ENCODE measurements at places on chromosomes 2 and 18.

- no peak for DNase-seq
These were observed 256.3 kb upstream of the MYT1L start for GRCh38 chr2:2587354-2587753.

- no peak for DNase-seq
These were observed 71.3 kb downstream of the PPP1R1C start for GRCh38 chr2:182057002-182057401.

DNA sequence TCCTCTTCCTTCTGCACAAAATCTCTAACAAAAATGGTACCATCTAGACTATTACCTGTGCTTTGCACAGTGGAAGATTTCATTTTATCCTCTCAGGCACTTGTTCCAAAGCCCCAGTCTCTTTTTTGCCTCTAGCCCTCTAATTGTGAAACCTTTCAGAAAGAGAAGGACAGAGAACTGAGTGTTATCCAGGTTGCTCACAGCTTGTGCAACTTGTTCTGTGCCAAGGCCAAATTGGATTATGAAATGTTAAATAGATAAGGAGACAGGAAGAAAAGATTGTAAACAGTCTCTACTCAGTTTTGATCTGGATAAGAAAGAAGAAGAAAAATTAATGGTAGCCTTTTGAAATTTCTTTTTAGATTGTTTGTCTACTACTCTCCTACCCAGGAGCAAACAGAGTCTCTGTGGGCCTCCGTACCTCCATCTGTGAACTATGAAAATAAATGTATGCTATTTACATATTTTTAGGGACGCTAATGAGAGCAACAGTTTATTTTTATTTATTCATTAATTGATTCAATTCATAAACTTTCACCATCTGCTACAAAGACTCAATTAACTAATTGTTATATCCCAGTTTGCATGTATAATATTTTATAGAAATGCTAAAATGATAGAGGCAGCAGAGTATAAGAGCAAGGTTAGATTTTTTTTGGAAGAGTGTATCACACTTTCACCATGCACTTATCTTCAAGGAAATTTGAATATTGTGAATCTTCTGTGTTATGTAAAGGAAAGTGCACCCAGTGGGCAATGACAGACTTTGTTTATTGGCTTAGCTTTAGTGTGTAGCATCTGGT, 339.0 kb upstream of the ETAA1 start:
- no peak for DNase-seq

GRCh38 chr18:70160073-70160678, 45.3 kb downstream of the RTTN start:
- DNase-seq = no peak

GRCh38 chr2:78940998-78941397, 84.5 kb upstream of the REG3G start:
- DNase-seq = no peak

DNA sequence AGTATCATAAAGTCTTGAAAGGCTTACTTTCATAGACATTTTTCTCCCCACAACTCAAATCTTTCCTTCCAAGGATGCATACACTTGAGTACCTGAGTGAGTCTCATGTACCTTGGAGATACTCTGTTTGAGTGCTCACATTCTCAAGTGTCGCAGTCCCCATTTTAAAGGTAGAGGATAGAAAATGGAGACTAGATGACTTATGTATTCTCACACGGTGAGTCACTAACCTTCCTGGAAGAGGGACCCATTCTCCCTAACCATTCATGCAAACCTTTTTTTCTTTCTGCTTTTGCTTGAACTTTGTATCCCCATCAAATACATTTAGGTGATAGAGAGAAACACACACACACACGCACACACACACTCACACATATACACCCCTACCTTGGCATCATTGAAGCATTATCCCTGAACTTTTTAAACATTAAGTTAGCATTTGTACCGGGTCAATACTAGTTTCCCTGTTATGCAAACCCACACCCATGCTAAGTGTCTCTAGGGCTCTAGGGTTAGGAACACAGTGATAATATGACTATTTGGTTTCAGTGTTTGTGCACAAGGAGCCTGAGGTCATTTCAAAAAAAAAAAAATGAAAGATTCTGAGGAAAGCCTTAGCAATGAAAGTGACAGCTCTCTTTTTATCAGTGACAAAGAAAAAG, 236.2 kb downstream of the IKZF2 start:
- DNase-seq = no peak

DNA sequence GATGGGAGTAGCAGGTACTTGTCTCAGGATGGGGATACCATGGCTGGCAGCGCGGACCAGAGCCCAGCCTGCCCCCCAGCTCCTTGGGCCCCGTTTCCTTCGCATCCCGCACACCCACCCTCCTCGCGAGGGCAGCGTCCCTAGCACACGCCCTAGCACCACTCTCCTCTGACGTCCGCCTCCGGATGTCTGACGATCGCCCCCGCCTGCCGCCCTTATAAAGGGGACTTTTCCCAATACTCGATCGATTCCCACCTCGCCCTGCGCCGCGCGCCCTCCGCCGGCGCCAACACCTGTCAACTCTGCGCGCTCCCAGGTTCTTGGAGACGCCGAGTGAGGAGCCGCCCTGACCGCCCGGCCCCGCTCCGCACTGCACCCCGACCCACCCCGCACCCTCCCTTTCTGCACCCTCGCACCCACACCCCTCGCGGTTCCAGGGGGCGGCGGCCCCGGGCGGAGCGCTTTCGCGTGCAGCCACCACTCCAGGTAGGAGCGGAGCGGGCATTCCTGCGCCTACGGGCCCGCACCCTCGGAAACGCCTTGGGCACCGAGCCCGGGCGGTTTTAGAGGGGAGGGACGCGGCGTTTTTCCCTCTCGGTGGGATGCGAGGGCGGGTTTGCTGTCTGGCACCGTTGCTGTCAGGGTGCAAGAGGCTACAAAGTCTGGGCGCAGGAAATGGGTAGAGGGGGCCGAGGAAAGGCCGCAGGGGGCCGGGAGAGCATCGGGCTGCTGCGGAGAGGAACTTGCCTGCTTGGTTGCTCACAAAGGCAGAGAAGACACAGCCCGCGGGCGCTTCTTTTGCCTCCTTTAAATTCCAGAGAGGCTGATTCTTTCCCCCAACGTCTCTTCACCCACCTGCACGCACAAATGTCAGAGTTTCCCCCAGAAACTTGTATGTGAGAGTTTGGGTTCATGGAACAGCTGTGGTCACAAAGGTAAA, at the start of gene SLC5A7:
TSS of gene SLC5A7 (plus strand) at position 247 of the 940 bp plus-strand sequence. CDS start 1,632 bp downstream, outside the sequence.
- no peak for DNase-seq

GRCh38 chr2:136448986-136449780, 316.2 kb upstream of the THSD7B start:
- DNase-seq = no peak

DNA sequence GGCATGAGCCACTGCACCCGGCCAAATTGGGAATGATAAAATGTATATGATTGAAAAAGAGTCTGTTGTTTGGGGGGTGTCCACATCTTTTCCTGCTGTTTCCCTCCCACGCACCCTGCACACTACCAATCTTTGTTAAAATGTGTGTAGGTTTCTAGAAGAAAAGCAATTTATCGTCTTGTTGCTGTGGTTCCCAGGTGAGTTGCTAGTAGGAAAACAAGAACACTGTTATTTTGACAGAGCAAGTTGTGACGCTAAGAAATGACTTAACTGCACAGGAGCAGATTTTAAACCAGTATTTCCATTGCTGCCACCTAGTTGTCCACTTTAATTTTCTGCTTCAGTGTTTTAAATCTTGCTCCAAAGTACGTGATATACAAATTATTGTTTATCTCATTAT, 21.0 kb upstream of the USP14 start:
- DNase-seq = no peak

DNA sequence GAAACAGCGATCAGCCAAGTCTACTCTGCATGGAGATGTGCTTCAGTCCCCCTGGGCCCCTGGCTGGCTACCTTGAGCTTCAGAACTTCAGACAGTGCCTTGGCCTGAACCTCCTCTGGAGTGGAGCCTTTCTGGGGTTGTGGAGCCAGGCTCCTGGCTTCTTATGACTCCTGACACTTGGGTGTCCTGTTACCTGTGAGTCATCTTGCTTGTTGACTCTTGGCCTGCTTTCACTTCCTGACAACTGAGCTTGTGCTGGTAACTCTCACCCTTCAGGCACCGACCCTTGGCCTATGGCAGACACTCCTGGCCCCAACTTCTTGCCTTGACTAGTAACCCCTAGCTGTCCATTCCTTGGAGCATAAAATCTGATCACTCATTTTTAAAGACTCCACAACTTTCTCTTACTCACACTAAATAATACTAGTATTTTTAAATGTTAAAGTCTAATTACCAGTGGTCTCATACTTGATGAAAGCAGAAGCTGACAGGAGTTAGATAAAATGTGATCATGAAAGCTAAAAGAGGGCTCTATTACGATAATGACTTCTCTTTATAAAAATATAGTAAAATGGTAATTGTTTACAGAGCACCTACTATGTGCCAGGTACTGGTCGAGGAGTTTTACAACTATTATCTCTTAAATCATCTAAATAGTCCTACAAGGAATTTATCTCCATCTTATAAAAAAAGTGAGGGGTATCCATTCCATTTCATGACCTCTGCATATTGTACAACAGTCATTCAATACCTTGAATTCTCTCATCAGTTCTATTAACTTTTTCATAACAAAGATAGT, 46.3 kb upstream of the VIT start:
- no peak for DNase-seq

GRCh38 chr18:43705850-43706249, 428.6 kb upstream of the SYT4 start:
- no peak for DNase-seq

DNA sequence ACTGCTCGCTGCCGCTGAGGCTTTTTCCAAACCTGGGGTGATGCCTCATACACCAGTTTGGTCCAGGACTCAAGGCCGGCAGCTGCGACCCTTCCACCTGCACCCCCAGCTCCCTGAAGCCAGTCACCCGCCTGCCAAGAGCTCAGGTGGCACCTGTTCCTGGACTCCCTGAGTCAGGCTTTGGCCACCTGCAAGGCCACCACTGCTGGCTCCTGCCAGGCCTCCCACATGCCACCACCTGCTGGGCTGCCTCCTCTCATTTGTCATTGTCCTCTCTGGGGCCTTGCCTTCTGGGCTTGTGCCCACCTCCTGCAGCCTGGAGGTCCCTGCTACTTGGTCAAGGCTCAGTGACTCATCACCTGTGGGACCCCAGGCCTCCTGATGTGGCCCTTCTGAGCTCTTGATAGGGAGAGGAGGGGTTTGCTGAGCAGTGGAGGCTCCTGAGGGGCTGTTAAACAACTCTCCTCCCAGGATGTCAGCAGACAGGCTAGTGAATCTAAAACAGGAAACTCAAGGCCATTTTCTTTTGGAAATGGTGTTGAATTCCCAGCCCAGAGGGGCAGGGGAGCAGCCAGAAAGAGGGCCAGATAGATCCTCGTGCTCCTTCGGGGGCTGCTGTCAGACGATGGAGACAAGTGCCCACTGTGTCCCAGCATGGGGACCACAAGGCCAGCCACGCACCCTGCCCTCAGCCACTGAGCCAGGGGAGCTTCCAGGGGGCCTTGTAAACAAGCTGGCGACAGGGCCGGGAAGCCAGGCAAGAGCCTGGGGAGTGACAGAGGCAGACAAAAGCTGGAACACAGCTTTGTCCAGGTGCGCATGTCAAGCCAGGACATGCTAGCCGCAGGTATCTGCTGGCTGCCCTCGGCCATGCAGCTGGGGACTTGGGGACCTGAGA, 416.8 kb downstream of the LRATD1 start:
- no peak for DNase-seq

GRCh38 chr2:139165041-139165440, 384.9 kb upstream of the NXPH2 start:
- no peak for DNase-seq

GRCh38 chr2:1283020-1283801, 130.1 kb upstream of the TPO start:
- DNase-seq = no peak

DNA sequence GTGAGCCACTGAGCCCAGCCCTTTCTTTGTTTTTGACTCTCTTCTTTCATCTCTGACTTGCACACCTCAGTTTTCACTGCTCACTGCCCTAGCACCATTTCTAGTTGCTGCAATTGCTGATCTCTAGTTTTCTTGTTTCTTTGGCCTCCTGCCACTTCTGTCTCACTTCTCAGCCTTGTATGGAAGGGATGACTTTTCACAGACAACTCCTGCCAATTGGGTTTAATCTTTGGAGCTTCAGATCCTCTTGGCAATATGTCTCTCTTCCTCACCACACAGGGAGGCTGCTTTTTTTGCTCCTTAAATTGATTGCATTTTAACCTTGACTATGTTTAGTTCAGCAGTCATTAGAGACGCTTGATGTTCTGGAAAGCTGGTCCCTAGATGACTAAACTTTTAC, 323.1 kb downstream of the CTNNA2 start:
- no peak for DNase-seq

GRCh38 chr2:71348302-71348701, 16.7 kb downstream of the ZNF638 start:
- DNase-seq = no peak

DNA sequence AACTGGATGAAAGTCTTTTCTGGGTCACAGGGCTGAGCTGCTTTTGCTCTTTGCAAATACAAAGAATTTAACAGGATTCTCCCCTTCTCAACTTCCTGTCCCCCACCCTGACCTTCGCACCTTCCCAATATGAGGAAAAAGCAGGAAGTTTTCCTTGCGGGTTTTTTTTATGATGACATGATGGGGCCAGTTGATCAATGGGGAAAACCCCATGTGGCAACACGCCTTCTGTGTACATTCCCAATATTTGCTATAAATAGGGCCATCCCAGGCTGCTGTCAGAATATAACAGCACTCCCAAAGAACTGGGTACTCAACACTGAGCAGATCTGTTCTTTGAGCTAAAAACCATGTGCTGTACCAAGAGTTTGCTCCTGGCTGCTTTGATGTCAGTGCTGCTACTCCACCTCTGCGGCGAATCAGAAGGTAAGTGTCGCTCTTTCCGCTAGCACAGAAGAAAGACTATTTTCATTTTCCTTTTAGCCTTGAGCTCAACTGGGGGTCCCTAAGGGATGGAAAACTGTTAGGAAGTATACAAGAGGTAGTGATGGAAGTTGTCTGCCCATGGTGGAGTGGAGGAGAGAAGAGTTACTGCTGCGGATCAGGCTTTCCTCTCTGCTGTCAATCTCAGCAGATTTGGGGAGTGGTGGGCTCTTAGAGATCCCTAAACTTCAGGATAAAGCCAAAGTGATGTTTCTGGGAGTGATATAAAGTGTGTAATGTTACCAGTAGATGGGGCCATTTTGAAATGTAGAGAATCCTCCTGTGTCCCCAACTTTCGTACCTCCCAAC, at the start of gene CCL20:
TSS of gene CCL20 (plus strand) at position 281 of the 792 bp plus-strand sequence. CDS start at position 351, 70 bp downstream.
- no peak for DNase-seq
